Astrocyte of the spinal cord (primary cell): ENCODE measurements at places on chromosomes 12 and 14.

- DNase-seq: no peak
These were observed 24.9 kb upstream of the SPPL3 start for GRCh38 chr12:120928864-120929652.

- DNase-seq: no peak
These were observed 50.5 kb downstream of the PLXNC1 start for GRCh38 chr12:94198872-94199271.

GRCh38 chr12:119544765-119545625, 48.6 kb upstream of the TMEM233 start:
- DNase-seq: peak; percentile 72

- DNase-seq: no peak
These were observed 9.4 kb downstream of the PPP1R12A start for GRCh38 chr12:79925492-79925891.

GRCh38 chr12:50985322-50985721, 33.0 kb downstream of the HIGD1C start:
- peak; percentile 54 for DNase-seq

- no peak for DNase-seq
These were observed 1560.7 kb upstream of the TMEM132C start for GRCh38 chr12:126706300-126706699.

DNA sequence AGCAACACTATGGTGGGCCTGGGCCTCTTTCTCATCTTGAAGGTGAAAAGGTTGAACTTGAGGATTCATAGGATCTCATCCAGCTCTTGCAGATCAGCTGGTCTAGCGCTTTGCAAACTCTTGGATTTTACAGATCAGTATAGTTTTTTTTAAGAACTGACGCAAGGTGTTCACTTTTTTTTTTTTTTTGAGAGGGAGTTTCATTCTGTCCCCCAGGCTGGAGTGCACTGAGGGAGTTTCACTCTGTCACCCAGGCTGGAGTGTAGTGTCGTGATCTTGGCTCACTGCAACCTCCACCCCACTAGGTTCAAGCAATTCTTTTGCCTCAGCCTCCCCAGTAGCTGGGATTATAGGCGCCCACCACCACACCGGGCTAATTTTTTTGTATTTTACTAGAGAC, 20.4 kb upstream of the LGMN start:
- DNase-seq: no peak

DNA sequence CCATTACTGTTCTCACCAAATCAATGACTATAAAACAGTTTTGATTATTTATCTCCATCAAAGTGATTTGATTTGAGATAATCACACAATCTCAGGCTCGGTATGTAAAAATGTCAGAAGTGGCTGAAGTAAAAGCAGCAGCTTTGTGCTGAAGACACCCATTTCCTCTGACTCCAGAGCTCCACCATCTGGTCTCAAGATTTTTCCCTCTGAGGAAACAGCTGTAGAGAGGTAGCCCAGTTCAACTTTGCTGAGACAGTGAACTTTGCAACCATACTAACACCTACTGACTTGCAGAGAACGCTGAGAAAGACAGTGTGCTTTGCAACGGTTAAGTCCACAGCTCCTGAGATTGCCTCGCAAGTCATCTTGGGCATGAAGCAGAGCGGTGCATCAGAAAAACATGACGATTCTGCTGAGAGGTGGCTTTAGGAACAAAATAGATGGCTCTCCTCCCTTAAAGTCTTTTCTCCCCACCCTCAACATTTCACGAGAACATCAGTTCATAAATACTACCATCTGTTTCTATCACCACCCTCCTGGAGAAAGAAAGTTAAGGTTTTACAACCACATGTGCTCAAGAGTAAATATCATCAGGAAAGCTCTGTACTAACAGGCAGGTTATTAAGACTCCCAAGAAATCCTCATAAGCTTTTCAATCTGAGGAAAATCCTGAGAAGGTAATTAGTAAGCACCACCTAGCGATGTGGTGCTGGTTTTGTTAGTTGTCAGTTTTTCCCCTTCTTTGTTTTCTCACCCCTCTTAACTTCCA, 34.8 kb downstream of the HIGD1C start:
- DNase-seq: peak; percentile 64

DNA sequence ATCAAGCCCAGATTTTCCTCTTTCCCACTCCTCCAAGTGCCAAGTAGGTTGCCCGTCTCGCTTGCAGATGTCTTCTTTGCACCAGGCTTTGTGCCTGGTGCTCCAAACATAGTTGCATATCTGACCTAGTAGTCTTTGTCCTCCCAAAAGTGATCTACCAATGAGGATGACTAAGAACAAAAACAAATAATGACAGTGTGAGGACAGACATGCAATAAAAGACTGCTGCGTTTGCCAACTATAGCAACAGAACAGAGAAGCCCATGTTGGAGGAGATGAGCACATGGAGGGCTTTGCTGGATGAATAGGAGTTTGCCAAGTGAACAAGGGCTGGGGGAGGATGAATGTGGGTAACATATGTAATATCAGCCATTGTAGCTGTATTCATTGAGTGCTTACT, 15.6 kb downstream of the DTX1 start:
- no peak for DNase-seq

DNA sequence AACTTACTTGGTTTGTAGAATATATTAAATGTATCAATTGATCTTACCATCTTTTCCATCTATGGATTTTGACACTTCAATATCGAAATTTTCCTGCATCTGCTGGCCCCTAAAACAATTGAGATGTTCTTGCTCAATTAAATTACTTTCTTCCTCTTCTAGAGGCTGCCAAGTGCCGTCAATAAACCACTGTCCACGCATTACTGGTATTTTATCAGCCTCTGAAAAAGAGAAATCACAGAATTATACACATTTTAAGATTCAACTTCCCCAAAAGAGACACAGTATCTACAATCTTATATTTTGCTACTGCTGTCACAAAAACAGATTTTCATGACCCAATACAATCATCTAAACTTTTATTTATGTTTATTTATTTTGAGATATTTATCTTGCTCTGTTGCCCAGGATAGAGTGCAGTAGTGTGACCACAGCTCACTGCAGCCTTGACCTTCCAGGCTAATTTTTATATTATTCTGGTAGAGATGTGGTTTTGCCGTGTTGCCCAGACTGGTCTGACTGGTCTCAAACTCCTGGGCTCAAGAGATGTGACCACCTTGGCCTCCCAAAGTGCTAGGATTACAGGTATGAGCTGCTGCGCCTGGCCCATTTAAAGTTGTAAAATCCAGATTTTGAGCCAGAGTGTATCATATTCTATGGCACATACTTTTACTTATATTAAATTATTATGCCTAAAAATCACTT, 49.3 kb downstream of the DDHD1 start:
- DNase-seq: no peak

- DNase-seq: no peak
These were observed 18.0 kb downstream of the IGF1 start for GRCh38 chr12:102462386-102462785.

- DNase-seq: no peak
These were observed 116.9 kb upstream of the ATF1 start for GRCh38 chr12:50647031-50647430.

DNA sequence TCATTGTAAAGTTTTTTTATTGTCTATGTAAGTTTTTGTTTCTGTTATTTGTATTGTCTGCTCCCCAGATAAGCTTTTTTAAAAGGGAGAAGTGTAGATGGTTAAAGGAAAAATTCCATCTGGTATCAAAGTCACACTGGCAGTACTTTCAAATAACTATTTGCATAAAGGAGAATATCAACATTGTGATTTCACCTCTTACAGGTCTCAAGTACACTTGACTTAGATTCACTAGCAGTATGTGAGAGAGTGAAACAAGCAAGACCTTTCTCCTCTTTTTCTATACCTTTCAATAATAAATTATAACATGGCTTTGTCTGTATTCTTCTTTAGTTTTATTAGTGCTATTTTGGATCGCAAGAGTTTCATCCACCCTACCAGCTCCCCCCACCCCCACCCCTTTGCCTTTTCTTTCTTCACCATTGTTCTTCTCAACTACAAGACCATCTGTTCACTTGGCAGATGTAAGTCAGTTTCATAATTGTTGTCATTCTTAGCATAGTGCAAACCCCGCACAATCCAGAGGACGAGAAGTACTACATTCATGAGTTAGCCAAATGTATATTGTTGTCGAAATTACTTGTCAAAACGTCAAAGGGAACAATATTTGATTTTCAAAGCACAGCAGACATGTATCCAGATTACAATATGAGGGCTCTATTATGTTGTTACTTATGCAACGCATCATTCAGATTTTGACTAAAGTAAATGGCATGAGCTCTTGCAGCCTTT, 602.7 kb upstream of the FLRT2 start:
- no peak for DNase-seq

- DNase-seq: peak; percentile 25
These were observed 8.5 kb upstream of the PRKAB1 start for GRCh38 chr12:119659289-119659897.

- no peak for DNase-seq
These were observed 30.7 kb upstream of the PWP1 start for GRCh38 chr12:107654873-107655272.

DNA sequence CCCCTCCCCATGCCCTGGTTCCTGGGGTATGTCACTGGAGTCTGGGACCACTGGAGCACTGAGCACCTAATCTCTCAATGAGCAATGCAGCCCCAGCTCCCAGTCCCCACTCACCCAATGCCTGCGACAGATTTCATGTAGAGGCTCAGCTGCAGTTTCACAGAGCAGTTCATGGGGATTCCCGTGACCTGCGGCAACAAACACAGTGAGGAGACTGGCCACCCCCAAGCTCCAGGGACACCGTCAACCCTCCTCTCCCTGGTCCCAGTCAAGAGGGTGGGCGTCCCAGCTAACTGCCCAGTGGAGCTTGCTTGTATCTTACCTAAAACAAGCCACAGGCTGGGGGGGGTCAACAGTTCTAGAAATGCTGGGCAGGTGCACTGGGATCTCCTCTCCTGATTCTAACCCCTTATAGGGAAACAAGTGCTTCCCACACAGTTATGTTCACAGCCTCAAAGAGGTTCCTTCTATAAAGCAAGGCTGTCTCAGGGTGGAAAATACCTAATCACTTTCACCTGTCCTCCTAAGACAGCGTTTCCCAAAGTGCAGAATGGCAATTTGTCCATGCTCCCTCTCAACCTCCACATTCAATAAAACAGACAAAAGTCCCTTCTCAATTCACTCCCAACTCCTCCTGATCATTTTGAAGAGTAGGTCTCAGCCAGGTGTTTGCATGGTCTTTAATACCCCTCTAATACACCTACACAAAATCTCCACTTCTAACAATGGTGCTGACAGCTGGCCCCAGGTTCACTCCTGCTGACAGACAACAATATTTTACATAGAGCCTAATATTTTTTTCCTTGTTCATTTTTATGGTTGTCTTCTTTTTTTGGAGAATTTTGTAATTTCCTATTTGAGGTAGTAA, 68.3 kb downstream of the SCARB1 start:
- DNase-seq: no peak

- DNase-seq: no peak
These were observed 38.9 kb downstream of the FBXO33 start for GRCh38 chr14:39393289-39393688.

DNA sequence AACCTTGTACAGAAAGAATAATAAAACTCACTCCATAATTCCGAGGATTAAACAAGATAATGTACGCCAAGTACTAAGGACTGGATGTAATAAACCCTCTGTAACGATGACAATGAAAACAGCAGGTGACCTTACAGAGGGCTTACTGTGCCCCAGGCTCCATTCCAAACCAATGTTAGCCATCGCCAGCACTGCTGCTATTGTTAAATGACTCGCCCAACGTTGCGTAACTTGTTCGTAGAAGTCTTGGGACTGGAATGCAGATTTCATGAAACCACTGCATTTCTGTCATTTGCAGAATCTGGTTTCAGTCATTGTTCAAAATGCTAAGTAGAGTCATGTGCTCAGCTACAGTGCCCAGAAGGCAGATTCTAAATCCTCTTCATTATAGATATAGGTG, 728 bp upstream of the STON2 start:
- DNase-seq: peak; percentile 99

DNA sequence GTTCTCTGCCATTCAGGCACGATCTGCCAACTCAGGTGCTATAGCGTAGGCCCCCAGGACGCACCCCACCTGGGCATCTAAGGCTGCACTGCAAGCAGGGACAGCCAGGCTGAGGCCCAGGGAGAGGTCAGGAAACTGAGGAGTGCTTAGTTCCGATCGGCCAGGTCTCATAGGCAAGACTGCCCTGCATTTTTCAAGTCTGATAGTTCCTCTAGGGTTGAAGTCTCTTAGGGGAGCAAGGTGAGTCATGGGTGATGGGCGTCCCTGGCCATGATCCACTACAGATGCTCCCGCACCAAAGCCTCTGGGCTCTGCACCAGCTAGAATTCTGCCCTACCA, 13.2 kb downstream of the NOPCHAP1 start:
- no peak for DNase-seq

DNA sequence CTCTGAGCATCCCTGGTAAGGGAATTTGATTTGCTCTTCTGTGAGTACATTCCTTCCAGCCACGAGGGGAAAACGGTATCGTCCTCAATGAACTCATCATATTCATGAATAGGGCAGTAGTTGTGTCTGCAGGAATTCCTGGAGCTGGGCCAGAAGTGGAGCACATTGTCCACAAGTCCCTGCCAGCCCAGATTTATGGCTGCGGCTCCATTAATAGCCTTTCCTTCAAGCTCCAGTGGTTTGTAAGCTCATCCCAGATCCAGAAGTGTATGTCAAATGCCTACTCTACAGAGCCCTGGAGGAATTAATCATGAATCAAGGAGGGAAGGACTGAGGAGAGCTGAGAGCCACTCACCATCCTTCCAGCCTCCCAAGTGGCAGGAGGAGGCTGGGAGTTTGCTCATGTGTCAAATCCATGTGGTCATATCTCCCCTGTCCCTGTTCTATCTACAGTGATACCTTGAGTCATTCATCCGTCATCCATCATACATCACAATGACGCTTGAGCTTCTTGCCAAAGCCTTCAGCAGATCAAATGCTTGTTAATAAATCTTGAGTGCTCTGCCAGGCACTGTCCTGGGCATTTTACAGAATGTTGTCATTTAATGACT, 65.5 kb downstream of the SVOP start:
- DNase-seq: peak; percentile 10

DNA sequence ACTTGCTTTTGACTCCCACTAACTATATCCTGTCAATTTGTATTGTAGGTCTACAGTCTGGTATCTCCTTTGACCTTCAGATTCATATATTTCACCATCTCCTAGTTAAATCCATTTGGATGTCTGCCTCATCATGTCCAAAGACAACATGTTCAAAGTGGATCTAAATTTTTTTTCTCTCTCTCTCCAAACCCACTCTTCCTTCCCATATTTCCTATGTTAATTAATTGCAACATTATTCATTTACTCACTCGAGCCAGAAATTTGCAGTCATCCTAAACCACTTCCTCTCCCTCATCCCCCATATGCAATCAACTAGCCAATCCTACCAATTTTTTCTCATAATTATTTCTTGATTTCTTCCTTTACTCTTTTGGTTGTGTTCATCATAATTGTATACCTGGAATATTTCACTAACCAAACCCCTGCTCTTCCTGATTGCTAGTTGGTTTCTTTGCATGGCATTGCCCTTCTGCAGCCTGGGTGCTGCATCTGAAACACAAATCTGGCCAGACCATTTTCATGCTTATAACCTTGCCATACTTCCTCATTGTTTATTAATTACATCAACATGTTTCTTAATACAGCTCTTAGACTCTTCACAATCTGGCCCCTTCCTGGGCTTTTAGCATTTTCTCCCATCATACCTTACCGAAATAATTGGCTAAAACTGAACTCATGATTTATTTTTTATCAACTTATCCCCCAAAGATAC, 442.2 kb downstream of the ADAMTS20 start:
- no peak for DNase-seq

GRCh38 chr14:73069585-73069984, 11.3 kb downstream of the RBM25 start:
- no peak for DNase-seq

- no peak for DNase-seq
These were observed 11.3 kb downstream of the ASB8 start for GRCh38 chr12:48145981-48146380.
